T-helper 9 cell (primary cell): ENCODE measurements at places on chromosomes 3 and 15.

DNA sequence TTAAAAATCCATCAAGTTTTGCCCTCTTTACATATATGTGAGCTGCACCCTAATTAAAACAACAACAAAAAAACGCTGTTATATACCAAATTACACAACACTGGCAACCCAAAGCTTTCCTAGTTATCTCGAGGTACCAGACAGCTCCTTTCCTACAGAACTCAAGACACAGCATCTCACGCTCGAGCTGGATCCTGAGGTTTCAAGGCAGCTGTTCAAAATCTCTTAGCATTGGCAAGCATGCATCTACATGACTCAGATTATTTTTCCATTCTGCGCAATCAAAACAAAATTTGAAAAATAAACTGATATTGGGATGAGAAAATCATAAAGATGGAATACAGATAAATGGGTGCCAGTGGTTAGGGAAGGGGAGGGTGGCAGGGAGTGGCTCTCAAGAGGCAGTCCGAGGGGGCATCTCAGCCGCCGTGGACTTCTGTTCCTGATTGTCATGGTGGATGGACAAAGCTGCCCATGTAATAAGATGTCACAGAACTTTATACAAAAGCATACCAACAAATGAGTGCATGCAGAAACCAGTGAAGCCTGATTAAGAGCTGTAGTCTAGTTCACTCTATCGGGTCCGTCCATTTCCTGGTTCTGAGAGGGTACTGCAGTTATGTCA, 91.5 kb downstream of the ADAMTS17 start:
- no peak for DNase-seq

DNA sequence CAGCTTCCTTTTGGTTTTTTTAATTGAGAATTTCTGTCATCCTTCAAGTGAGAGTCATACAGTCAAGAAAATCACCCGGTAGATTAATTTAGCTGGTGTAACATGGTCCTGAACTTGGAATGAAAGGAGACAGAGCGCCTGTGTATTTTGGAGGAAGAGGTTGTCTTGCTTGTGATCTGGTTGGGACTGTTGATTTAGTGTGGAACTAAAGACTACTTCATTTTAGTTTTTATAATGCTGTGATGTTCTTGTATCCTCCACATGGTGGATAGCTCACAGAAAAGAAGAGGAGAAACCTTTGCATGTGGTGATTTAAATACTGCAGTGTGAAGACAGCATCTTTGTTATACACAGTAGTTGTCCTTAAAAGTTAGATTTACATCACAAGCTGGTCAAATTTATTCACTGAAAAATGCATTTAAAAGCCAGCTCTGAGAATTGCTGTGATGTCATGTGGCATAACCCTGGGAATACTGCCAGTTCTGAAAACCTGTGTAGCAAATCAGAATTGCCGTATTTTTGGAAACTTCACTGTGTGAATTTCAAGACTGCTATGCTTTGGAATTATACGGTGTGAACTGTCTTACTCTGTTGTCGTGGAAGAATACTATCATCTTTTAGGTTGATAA, 268.5 kb downstream of the PTPRG start:
- no peak for DNase-seq

DNA sequence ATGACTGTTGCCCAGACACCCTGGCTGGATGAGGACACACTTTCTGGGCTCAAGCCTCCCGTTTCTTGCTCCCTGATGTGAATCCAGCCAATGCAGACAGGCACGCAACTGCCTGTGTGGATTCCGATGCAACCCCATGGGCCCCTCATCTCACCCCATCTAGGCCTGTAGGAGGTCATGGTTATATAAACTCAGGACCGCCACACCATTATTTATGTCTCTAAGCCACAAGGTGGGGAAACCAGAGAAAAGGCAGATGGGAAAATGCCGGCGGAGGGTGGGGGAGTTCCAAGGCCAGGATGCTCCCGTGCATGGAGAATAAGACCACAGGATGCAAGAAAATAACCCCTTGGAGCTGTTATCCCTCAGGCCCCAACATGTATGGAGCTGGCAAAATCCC, 2.0 kb downstream of the MESP1 start:
- no peak for DNase-seq

DNA sequence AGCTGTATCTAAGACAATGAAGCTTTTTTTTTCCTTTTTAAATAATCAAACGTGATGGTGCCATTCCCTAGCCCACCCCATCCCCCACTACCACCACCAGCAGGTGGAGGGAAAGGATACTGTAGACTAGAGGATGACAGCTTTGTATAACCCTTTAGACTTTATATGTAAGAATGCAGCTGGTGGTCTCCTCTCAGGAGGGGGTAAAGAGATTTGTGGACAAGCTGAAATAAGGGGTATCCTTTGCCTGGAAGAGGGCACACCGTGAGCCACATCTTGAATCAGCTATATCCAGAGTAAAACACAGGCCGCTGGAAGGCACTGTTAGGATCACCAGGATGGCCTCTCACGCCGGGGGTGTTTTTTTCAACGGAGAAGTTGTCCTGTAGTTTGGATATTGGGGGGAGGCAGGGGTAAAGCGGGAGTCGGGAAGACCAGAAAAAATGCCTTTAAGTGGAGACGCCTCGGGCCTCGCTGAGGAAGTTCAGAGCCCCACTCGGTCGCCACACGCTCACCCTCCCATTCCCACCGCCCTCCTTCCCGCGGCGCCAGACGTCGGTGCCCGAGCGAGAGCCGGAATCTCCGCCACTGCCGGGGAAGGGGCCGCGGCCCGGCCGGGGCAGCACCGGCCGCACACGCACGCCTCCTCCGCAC, 986 bp downstream of the KPNA4 start:
- peak; percentile 21 for DNase-seq

DNA sequence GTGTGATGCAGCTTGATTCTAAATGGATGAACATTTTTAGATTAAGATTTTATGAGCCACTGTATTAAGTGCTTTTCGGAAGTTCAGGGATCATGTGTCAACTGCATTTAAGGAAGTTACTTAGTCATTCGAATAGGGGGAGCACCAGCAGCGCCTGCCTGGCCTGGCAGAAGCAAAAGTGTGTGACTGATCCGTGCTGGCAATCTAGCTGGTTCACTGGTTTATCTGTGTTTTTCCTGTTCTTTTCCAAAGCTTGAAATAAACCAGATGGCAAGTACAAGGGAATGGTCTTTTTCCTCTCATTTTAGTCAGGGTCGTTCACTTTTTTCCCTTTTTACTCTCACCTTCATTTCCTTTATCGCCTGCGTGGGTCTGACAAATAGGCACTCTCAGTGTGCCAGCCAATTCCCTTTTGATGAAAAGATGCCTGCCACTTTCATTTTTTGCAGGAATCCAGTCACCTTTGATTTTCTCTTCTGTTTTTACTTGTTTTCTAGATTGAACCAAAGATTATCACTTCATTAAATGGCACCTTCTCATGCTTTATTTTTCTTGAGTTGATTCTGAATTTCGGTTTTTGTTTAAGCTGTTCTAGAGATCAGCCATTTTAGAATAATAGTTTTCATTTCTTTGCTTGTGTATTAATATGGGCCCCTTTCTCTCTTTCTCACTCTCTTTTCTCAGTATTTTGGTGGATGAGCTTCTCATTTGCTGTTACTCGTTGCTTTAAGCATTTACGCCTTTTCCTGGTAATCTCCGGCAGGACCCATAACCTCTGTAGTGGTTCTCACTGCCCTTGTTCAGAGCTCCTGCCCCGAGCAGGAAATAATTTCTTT, 2.8 kb downstream of the ABHD2 start:
- peak; percentile 11 for DNase-seq

GRCh38 chr3:171615281-171615680, 155.1 kb upstream of the TNIK start:
- DNase-seq: no peak

- DNase-seq: no peak
Measured at GRCh38 chr15:99106417-99107220, 1.7 kb downstream of the SYNM start.

DNA sequence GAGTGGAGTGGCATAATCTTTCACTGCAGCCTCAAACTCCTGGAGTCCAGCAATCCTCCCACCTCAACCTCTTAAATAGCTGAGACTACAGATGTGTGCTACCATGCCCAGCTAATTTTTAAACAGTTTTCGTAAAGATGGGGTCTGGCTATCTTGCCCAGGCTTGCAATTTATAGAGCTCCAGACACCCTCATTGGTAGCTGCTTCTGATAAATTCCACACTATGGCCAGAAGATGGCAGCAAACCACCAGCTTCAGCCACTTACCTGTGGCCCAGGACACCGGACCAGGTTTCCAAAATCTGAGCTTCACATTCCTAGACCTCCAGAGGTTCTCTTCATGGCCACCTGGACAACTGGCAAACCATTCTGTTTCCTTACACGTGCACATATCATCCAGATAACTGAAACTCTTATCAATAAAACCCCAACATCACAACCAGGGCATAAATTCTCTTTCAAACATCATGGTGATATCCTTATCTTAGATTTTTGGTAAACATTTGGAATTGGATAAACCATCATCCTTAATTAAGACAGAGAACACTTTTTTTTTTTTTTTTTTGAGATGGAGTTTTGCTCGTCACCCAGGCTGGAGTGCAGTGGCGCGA, 28.9 kb downstream of the FBXW12 start:
- peak; percentile 55 for DNase-seq

DNA sequence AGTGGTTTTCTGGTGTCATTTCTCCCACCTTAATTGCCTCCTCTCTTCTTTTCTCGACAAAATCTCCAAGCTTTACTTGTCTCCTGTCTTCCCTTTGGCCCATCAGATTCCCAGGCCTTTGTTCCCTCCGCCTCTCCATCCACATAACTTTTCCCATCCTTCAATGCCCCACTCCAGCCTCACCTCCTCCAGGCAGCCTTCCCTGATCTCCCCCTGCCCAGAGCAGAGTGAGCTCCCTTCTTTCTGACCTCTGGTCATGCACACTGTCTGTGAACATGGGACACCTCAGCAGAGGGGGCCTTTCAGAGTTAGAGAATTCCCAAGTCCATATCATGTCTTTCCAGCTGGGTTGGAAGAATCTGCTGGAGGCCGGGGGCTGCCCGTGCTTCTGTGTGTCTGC, 14.6 kb upstream of the SSUH2 start:
- DNase-seq: no peak

- no peak for DNase-seq
Measured at GRCh38 chr15:91384189-91384730, 284.2 kb downstream of the SV2B start.

- no peak for DNase-seq
Measured at GRCh38 chr3:37307321-37307720, 132.9 kb upstream of the LRRFIP2 start.

DNA sequence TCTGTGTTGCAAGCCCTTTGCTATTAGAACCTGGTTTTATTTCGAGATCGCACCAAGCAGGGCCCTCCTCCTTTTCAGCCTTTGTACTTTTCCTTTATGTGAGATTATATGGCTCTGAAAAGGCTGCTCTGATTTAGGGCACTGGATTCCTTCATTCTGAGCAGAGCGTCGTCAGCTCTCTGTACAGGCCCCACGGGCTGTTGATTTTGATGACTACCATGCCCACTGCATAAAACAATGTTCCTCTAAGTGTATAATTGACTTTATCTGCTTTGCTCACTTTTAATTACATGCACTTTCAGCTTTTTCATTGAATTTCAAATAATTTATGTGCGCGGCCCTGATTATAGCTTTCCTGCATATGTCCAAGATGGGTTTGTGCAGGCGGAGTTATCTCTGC, 4.4 kb upstream of the PSMD6 start:
- DNase-seq: no peak

DNA sequence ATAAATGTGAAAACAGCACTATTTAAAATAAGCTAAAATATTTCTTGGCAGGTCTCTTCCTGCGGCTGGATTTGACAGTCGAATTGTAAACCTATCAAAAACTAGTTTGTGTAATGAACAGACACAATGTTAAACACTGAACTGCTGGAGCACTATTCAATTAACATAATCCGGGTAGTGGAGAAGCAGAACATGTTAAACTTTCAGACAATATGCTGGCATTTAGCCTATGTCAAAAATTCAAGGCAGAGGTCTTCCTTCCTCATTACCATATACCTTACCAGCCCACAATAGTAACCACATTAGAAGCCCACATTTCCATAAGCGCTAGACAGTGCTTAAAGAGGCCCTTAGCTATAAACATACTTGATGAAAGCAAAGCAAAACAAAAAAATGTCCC, 1042.9 kb downstream of the ROBO1 start:
- no peak for DNase-seq

- no peak for DNase-seq
Measured at GRCh38 chr15:81752974-81753373, 292.8 kb downstream of the MEX3B start.

DNA sequence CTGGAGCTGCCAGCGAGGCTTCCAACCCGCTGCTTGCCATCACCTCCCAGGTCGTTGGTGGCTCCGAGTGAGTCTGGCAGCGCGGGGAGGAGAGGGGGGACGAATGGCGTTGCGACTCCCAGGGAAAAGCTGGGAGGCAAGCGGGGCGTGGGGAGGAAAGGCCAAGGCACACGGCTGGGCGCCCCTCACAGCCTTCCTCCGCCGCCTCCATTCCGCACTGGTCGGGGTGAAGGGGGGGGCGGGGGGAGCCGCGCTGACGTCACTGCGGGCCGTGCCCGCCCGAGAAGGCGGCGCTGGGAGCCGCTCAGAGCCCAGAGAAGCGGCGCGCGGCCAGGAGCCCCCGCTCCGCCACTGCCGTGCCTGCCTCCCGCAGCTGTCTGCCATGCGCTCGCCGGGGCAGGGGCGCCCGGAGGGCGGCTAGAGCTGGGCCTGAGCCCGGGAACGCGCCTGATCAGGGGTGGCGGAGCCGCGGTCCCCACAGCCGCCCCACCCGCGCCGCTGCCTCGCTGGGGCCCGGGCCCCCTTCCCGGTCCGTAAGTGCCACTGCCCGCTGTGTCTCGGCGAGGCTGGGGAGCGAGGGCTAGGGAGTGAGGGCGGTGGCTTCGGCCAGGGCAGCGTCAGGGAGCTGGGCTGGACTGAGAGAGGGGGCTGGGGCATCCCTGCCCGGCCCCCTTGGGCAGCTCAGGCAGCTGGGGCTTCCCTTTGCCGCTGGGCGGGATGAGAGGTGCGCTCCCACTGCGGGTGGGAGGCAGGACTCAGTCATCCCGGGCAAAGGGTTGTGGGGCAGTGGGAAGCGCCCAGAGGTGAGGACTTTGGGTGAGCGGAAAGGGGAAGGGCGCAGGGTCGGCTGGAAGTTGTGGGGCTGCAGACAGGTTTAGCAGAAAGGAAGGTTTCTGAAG, 27.8 kb upstream of the POLG start:
- no peak for DNase-seq

DNA sequence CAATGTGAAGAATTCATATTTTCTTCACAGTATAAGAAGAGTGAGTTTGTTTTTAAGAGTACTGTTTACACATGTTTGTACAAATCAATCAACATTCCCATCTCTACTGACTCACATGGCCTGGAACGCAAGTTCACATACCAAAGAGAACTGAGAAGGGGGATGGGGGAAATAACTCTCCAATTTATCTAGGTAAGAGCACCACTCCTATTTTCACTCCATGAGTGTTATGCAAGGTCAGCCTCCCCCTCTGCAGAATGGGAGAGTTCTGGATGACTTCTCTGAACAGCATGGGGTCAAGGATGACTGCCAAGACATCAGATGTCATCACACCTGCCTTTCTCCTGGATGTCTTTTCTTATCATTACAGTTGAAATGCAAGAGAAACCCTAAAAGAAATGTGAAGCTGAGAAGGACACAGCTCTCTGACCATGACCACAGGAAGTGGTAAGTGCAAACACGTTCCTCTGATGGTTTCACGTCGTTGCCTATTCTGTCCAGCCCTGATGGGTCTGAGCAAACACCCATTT, 95.2 kb downstream of the SEMA6D start:
- DNase-seq: no peak
